Fibroblast of upper back skin (primary cell): ENCODE measurements at places on chromosomes 1 and 21.

- DNase-seq, result peak; percentile 42
Observed at GRCh38 chr1:27980216-27980845, 20.6 kb downstream of the XKR8 start.

GRCh38 chr1:23845163-23845562 is 19.9 kb upstream of the HMGCL start:
- DNase-seq, result no peak

DNA sequence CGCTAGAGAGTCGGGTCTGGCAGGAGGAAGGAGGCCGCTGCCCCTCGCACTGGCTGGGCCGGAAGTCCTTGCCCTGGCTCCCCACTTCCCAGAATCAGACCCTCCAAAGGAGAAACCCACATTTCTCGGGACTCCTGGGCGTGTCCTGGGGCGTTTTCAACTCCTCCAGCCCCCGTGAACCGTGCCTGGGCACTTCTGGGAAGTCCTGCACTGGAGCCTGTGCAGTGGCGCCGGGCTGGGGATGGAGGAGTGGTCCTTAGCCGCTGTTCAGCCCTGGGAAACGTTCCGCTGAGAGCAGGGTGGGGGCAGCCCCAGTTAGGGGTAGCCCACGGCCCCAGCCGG is 3.0 kb downstream of the IGSF21 start:
- DNase-seq, result no peak

DNA sequence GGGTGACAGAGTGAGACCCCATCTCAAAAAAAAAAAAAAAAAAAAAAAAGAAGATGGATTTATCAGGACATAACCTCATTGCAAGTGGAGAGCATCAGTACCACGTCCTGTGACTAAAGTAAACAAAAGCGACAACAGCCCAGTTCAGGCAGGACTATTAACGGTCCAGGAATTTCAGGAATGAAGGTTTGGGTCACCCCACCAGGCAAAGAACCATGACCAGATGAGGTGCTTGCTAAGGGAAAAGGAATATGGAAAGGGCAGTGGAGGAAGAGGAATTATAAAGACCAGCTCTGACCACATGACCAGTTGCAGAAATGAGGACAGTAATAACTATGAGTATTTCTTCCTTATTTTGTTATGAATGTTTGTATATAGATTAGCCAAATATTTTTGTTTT is 35.4 kb upstream of the EIF4G3 start:
- DNase-seq, result peak; percentile 31

GRCh38 chr1:227317523-227318015 is 723 bp downstream of the CDC42BPA start:
- peak; percentile 73 for DNase-seq

DNA sequence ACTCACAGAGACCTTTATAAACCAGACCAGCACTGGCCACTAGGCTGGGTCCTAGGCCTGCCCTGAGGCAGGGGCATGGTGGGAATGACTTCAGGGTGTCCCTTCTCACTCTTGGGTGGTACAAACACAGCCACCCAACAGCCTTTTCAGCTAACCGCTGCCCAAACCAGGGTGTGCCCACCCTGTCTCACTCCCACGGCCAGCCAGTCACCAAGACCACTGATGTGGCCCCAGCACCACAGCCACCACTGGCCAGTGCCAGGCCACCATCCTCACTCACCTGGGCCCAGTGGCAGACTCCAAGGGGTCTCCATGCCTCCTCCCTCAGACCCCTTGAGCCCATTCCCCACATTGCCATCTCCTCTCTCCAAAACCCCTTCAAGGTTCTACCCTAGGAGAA is 27.8 kb downstream of the TAS1R2 start:
- DNase-seq, result no peak

DNA sequence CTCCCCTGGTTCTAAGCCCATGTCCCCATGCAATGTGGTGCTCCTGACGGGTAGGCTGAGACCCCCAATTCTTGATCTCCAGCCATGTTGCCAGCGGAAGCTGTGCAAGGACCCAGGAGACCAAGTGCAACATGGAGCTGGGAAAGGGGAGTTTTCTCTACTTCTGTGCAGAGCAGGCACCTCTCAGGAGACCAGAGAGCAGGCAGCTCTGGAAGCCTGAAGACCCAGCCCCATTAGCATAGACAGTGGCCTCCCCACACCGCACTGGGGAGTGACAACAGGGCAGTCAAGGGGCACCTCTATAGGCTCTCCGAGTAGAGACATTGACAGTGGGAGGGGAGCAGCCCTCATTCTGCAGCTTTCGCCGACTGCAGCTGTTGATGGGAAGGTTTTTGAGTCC is 410.2 kb downstream of the MATN1 start:
- no peak for DNase-seq

DNA sequence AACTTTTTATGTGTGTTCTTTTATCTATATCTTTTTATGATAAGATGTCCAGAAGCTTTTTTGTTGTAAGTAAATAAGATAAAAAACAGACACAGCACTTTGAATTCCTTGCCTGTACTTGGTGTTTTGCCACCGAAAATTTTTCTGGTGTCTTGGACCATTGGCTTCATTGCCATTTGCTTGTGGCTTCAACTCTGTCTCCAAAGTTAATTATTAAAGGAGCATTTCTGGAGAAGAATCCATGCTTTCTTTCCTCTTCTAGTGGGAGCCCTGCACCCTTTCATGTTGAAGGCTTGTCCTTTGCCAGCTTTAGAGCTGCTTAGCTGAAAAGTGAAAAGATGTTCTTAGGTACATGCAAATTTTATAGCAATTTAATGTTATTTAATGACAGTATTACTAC is 112.2 kb downstream of the DYRK1A start:
- DNase-seq, result no peak

DNA sequence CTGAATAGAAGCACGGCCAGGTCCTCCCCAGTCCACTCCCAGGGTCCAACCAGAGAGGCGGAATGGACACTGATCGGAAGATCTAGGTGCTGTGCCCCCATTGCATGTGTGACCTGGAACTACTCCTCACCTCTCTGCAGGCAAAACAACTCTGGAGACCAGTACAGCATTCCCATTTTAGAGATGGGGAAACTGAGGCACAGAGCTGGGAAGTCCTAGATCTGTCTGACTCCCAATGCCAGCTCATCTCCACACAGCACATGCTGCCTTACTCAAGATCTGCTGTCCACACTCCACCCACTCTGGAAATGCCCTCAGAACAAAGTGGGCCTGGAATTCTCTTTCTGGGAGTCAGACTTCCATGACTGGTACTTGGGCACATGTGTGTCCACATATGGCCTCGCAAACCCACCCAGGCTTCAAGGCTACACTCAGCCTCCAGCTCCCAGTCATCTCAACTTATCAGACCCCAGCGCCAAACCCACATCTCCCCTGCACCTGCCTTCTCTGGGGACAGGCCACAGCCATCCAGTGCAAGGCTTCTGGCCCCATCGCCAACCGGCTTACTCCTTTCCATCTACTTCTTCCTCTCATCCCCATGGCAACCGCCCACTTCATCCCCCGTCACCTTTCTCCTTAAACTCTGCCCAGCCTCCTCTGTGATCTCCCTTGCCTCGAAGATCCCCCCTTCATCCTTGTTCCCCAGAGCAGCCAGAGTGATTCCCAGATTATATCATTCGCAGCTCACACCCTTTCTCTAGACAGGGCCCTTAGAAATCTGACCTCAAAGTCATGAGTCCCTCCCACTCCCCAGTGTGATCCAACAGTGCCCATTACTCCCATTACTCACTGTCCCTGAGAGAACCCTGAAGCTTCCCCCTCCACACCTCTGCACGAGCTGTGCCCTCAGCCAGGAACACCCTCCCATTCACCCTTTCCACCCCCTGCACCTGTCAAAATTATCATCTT is 2.7 kb downstream of the COL8A2 start:
- DNase-seq, result no peak

DNA sequence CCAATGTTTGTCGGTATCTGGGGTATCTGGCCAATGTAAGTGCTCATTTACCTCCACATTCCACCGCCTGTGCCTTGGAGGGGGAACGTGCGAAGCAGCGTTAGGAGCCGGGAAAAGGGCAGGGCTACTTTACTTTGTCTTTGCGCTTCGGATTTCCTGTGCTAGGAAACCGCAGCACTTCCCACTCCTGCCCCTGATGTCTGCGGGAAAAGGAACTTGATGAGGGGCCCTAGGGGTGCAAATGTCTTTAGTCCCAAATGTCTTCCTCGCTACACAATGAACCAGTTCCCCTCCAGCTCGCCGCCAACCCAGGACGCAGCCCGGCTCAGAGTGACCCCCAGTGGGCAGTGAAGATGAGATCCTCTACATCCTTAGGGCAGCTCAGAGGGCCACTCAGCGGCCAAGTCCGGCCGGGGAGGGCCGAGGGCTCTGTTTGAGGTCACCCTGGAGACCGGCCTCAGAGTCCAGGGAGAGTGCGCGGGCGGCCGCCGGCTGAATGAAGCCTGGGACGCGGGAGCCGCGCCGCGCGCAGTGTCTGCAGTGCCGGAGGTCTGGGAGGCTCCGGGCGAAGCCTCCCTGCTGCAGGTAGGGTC is at the start of gene DYNLT5:
DYNLT5 (plus strand) TSS at position 460 of the 593 bp plus-strand sequence. CDS start 2,200 bp downstream, outside the sequence.
- peak; percentile 39 for DNase-seq

DNA sequence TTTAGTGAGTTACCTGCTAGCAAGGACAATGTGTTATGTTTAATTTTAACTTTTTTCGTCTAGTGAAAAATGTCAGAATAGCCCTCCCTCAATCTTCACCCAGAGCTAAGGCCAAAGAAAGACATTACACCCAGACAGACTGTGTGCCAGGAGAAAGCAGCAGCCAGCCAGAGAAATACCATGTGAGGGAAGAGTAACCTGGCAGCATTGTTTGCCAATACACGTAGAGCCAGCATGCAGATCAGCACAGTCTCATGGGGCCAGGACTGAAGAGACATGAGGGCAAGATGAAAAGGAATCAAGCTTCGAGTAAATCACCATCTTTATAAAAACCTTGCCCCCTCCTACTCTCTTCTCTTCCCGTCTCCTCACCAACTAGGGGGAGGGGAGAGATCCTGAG is 88.5 kb upstream of the ADAR start:
- no peak for DNase-seq
